ENCODE measurements at places on chromosomes 12 and 14.

- DNase-seq, result no peak
Measured at GRCh38 chr14:96095581-96096476, 56.7 kb downstream of the C14orf132 start.

GRCh38 chr12:120119271-120119973 lies 2.9 kb upstream of the RAB35 start:
- no peak for DNase-seq

DNA sequence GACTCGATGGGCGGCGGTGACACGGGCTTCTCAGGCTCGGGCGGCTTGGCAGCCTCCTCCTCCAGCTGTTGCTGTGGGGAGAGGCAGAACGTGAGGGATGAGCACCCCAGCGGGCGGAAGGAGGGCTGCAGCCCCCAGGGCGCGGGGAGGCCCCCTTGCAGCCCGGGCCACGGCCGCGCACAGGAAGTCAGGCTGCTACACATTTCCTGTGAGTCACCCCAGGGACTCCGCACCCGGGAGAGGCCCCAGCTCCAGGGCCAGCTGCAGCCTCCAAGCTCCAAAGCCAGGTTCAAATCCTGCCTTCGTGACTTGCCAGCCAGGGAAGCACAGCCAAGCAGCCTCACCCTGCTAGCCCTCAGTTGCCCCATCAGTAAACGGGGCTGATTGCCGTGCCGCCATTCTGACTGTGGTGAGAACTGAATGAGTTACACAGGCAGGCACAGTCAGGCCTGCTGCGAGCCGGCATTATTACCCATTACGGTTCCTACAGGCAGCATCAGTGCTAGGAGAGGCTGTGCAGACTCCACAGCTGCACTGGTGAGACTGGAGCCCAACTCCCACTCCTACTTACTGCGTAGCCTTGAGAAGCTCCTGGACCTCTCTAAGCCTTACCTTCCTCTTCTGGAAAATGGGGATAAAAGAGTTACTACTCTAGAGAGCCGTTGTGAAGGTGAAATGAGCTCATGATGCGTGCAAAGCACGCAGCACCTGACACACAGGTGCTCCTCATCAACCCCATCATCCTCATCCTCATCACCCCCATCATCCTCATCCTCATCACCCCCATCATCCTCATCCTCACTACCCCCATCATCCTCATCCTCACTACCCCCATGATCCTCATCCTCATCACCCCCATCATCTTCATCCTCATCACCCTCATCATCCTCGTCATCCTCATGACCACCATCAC lies 100.9 kb downstream of the NCOR2 start:
- DNase-seq, result no peak

DNA sequence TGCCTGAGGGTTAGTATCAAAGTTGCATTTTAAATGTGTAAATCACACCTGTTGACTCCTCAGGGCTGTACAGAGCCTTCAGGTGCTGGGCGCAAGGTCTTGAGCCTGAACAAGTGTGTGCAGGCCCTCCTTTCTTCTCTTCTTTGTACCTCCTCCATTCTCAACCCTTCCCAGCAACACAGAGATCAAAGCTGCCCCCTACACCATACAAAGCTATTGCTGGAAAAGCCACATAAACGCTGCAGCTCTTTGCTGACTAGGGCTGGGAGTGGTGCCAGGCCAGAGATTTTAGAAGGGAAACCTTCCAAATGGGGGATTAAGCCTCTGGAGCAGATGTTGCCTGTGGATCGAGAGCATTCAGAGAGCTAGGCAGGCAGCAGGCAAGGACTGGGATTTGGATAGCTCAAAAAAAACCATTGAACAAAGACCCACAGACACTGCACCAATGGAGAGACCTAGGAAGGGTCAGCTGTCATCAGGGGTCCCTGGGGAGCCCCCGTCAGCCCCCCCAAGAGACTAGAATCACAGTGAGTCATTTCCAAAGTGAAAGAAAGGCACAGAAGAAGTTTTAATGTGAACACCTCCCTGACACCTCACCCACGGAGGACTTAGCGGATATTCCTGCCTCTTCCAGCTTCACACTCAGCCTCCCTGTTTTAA lies 18.2 kb upstream of the SUSD6 start:
- peak; percentile 73 for DNase-seq

DNA sequence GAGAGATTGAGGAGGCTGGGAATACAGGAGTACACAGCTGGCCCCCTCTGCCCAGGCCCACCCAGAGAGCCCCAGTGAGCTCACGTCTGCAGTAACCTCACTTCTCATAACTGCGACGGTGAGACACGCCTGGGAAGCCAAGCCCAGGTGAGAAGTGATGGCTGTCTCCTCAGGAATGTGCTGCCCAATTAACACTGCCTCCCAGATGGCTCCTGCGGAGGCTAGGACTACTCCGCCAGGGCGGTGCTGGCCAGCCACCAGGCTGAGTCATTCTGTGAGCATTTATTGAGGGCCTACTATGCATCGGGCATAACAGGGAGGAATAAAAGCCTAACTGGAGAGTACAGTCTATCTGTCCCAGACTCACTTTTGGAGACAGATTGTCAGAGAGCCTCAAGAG lies 9.3 kb upstream of the TMEM106C start:
- DNase-seq, result no peak

GRCh38 chr14:90381999-90382451 lies 14.8 kb upstream of the CALM1 start:
- DNase-seq, result no peak

DNA sequence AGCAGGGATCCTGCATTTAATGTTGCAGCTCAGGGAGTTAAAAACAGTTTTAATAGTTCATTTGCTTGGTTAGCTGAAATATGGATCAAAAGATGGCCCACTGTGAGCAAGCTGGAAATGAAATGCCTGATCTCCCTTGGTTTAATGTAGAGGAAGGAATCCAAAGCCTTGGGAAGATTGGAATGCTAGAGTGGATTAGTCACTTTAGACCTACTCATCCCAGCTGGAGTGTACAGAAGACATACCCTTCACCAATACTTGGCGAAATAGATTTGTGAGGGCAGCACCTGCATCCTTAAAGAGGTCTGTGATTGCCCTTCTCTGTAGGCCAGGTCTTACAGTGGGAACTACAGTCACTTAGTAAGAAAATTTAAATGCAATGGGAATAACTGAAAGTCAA lies 58.0 kb upstream of the KRAS start:
- DNase-seq, result no peak

DNA sequence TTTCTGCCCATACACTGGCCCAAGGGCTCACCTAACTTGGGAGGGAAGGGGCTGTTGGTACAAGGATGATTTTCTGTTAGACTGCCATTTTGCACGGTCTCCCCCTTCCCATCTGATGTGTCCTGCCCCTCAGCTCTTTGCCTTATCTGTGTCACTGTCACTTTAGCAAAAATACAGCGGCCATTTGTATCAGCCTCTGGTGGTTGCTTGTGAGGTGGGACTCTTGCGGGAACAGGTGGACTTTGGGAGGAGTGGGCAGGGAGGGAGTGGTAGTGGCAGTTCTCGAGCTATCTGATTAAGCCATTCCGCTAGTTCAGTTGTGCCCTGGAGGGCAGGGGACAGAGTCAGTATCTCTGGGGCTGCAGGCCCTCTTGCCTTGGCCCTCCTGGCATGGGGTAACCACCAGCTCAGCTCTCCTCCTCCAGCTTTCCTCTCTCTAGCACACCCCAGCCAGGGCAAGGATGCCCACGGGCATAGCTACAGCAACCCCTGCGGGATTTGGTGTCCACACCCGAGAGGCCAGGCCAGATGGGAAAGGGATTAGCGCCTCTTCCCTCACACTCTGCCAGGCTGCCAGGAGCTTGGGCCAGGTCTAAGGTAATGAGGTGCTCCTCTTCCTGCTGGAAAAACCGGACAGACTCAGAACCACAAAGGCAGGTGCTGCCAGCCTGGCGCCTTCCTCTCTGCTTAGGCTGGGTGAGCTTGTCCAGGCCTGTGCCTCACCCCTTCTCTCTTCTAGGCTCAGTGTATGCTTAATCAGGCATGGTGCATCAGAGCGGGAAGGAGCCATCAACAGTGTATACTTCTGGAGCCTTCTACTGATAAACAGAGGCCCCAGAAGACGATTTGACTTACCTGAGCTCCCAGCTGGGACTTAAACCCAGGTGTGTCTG lies 8.7 kb downstream of the SLC48A1 start:
- DNase-seq, result no peak

DNA sequence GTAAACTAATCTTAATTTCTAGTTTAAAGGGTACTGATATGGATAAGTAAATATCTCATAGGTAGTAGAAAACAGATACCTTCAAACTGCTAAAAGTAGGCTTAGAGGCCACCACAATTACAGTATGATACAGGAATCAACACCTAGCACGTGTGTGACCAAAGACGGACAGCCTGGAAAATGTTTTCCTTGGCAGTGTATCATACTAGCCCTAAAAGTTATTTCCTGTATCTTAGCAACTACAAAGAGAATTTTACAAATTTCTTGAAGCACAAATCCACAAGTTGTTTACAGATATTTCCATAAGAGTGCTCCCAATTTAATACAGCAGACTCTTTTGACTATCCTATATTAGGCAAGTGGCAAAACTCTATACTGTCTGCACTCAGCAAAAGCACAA lies 106.0 kb downstream of the ITPR2 start:
- no peak for DNase-seq

DNA sequence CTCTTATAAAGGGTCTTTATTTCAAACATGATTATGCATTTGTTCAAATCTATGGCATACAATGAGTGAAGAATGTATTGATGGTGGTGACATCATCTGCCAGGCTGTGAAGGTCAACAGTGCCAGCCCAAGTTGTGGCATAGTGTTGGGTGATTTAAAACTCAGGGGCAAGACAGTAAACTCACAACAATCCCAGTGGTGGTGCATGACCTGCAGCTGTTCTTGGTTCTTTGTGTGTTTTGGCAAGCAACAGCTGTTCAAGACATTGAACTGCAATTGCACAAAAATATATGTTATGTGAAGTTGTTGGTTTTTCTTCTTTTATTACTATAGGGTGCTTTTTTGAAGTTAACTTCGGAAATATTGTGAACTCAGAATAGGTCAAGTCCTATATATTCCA lies 851.6 kb downstream of the NRXN3 start:
- no peak for DNase-seq

- DNase-seq, result no peak
Measured at GRCh38 chr14:104420990-104421389, 158.6 kb upstream of the C14orf180 start.

- DNase-seq, result no peak
Measured at GRCh38 chr12:52399756-52400155, 6.4 kb downstream of the KRT82 start.

DNA sequence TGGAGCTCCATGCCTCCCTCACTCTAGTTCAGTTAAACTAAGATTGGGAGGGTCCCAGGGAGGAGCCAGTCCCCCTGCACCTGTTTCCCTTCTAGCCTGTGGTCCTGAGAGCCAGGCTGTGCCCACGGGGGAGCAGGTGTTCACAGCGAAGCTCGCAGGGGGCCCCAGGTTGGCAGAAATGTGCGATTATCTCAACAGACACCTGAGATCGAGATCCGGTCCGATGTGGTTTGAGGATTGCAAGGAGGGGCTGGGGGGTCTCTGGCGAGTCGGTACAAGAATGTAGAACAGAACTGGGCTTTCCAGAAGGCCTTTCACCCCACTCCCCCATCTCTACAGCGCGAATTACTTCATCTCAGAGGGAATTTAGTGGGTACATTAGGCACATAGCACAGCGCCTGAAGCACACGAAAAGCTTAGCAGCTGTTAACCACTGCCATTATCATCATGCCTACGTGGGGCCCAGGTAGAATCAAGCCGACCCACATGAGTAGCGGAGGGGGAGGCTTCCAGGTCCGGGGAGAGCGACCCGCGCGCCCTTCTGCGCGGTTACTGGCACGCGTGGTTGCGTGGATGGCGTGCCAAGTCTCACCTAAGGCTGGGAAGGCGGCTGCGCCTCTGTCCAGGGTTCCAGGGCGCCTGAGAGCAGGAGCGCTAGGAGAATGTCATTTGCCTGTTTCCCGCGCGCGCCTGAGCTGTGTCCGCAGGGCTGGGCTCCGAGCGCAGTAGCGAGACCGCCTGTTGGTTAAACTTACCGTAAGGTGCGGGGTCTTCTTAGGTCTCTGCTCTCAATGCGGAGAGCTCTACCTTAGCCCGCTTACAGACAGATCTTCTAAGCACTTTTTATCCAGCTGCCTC lies 1539.5 kb upstream of the TMEM132C start:
- DNase-seq, result no peak

DNA sequence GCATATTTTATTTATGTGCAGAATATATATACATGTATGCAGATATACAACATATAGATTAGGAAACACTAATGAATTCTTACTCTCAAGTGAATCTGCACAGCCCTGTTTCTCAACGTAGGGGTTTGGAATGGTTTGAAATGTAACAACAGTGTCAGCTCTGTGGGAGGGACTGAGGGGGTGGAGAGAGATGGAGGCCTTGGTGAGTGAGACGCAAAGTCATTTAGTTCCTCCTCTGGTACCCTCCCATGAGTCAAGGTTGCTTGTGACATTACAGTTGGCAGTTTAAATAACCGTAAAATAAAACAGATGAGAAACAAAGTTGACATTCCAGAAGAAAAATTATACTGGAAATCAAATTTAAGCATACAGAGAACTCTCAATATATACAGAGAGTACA lies 313.0 kb upstream of the PRKD1 start:
- no peak for DNase-seq

DNA sequence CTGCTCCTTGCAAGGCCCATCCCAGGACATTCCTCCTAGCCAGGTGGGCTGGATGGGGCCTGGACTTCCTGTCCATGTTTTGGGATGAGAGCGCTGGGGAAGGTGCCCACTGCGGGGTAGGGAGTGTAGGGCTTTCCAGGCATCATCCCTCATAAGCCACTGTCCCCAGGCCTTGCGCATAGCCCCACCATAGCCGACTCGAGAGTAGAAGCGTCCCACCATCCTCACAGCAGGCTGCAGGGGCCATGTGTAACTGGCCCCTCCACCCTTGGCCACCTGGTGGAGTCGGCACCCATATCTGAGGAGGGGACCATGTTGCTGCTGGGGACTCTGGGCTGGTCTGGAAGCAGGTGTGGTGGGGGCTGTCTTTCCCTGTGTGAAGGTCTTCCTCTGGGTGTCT lies 30.5 kb downstream of the SH2B3 start:
- DNase-seq, result no peak

- no peak for DNase-seq
Measured at GRCh38 chr14:78010688-78011087, 159.5 kb upstream of the NRXN3 start.

GRCh38 chr12:1367331-1368291 lies 226.8 kb downstream of the FBXL14 start:
- no peak for DNase-seq

GRCh38 chr12:92421042-92421441 lies 275.4 kb upstream of the BTG1 start:
- no peak for DNase-seq

- DNase-seq, result no peak
Measured at GRCh38 chr12:124620606-124621295, 53.3 kb upstream of the NCOR2 start.

- DNase-seq, result no peak
Measured at GRCh38 chr12:19444097-19444496, 4.8 kb downstream of the AEBP2 start.

DNA sequence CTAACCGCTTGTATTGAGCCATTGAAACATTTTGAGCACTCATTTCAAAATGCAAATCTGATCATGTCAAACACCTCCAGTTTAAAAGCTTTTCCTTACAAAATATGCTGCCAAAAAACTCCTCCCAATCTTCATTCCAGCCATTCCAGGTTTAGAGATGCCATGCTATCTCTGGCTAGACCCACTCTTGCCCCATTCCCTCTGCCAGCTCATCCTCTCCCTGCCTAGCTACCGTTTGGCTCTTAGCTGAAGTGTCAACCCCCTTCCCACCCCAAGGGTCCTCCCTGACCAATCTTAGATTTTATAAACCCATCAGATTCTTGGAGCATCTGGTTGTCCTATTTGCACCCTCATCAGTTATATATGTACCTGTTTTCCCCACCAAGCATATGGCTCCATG lies 75.0 kb downstream of the SCAF11 start:
- no peak for DNase-seq

- DNase-seq, result no peak
Measured at GRCh38 chr14:104722938-104723650, 935 bp upstream of the ADSS1 start.
